ENCODE measurements at places on chromosomes 2 and 18.

- DNase-seq, result no peak
Observed at GRCh38 chr2:209472112-209472832, 48.4 kb downstream of the MAP2 start.

DNA sequence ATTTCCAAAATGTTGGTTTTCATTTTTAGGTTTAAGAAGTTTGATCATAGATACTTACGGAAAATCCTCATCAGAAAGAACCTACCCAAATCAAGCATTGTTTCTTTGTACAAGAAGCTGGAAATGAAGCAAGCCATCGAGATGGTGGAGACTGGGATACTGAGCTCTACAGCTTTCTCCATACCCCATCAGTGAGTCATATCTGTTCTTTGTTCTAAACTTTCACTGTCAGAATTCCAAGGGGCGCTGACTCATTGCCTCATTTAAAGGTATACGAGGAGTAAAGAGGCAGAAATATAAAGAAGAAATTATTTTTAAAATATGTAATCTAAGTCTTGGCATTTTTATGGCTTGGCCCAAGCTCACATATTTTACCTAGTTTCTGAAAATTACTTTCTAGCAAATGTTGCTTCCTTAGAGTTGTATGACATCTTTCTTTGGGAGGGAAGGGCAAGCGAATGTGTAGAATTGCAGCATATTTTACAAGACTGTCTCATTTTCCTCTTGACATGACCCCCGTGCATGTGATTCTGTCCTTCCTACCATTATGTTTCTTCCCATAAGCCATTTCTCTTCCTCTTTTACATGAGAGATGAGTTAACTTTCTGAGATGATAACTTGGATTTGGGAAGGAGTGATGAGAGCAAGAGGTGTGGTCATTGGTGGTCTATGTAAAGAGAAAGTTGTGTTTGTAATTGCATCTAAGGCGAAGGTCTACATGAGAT, 41.2 kb downstream of the SLC9A4 start:
- no peak for DNase-seq

DNA sequence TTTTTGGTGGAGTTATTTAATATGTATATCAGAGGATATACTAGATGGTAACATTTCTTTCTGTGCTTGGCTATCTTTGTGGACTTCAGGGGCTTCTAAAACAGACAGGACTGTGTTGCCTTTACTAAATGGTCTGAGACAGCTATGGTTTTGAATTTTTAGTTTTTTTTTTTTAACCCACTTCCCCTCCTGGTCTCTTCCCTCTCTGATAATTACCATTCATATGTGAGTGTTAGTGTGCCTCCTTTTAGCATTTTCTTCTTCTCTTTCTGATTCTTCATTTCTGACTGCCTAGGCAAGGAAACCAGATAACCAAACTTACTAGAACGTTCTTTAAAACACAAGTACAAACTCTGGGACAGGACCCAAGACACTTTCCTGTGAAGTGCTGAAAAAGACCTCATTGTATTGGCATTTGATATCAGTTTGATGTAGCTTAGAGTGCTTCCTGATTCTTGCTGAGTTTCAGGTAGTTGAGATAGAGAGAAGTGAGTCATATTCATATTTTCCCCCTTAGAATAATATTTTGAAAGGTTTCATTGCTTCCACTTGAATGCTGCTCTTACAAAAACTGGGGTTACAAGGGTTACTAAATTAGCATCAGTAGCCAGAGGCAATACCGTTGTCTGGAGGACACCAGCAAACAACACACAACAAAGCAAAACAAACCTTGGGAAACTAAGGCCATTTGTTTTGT, 52.7 kb downstream of the SMAD4 start:
- DNase-seq, result no peak

GRCh38 chr2:609881-610280, 67.3 kb downstream of the TMEM18 start:
- DNase-seq, result no peak

DNA sequence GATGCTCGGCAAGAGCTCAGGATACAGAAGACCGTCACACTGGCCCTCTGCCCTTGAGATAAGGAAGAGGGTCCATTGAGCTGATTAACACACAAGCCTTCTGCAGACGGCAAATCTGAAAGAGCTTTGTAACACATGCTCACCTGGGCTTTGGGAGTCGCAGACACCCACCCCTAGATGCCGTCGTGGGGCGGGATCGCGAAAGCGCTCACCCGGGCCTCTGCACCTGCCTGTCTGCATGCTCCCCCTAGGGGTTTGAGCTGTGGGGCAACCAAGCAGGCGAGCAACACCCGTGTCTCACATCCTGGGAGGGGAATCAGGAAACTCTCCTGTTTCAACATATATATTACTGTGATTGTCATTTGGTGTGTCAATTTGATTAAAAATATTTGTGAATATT, 99.8 kb upstream of the KCNH7 start:
- no peak for DNase-seq

GRCh38 chr2:214127571-214127970, 283.3 kb upstream of the VWC2L start:
- no peak for DNase-seq

- no peak for DNase-seq
Observed at GRCh38 chr18:2466978-2467377, 104.3 kb downstream of the METTL4 start.

GRCh38 chr2:241865957-241866789, 3.4 kb upstream of the RTP5 start:
- DNase-seq, result peak; percentile 52

- DNase-seq, result no peak
Observed at GRCh38 chr18:4906856-4907255, 290.2 kb downstream of the AKAIN1 start.

DNA sequence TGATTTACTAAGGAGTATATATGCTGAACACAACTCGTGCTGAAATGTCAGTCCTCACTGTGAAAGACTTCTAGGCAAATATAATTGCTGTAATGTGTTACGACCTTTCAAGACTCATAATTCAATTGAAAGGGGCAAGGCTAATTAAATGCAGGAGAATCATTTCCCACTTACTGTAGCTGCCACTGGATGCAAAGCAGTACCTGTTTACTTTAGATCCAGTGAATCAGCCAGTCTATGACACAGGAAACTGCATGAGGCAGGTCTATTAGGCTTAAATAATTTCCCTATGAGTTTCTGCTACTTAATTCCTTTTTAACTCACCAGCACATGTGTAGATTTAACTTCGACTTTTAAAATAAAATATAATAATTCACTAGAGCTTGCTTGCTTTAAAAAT, 125.6 kb downstream of the CTNNA2 start:
- no peak for DNase-seq

DNA sequence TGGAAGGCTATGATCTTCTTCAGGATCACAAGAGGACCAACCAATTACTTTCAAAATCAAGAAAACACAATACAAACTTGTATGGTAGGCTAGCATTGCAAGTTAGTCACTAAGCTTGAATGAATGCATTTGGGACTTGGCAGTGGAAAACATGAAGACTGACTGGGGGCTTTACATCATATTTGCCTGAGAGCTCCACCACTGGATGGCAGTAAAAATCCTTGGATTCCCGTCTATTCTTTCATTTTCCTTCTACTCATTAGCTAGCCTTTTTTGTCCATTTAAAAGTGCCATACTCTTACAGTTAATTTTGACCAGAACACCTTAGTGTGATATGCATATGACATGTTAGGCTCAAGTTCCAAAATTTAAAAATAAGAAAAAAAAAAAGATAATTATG, 63.5 kb upstream of the RASGRP3 start:
- no peak for DNase-seq

DNA sequence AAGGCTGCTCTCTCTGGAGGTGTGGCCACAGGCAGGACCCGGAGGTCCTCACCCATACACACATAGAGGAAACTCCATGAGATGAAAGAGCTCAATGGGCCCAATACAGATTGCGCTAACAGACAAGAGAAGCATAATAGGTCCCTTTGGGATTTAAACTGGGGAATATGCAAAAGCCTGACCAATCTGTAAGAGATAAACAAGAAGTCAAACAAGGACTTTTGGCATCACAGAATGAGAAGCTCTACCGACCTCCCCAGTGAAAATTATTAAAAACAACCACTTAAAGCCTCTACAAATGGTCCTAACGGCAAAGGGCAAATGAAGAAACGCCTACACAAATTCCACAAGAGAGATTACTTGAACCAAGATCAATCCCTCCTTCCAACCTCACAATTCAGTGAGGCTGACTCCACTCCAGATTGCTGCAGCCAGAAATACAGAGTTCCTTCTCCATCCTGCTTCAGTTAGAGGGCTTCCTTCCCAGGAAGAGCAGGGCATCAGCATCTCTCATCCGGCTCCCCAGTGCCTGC, 10.8 kb downstream of the IWS1 start:
- no peak for DNase-seq

DNA sequence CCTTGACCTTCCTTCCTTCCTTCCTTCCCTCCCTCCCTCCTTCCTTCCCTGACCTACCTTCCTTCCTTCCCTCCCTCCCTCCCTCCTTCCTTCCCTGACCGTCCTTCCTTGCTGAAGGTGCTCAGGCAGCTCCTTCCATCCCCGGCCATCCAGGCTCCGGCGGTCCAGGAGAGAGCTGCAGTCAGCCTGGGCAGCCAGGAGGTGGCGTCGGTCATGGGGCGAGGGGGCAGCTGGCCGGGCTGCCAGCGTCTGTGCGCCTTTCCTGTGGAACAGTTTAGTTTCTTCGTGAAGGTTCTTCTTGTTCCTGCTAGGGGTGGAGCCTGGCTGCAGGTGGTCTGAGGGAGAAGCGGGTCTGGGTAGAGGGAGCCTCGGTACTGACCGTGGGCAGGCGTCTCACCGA, 15.7 kb downstream of the GPR35 start:
- peak; percentile 51 for DNase-seq

- DNase-seq, result no peak
Observed at GRCh38 chr2:11953258-11953657, 206.8 kb downstream of the LPIN1 start.

GRCh38 chr18:10081492-10081891, 167.7 kb downstream of the VAPA start:
- no peak for DNase-seq

GRCh38 chr18:50097702-50098101, 97.2 kb downstream of the MYO5B start:
- DNase-seq, result no peak

GRCh38 chr2:204863336-204863735, 318.1 kb downstream of the PARD3B start:
- no peak for DNase-seq

GRCh38 chr18:7133181-7133580, 15.6 kb upstream of the LAMA1 start:
- no peak for DNase-seq

GRCh38 chr2:56267415-56267788, 83.6 kb downstream of the CCDC85A start:
- DNase-seq, result no peak

DNA sequence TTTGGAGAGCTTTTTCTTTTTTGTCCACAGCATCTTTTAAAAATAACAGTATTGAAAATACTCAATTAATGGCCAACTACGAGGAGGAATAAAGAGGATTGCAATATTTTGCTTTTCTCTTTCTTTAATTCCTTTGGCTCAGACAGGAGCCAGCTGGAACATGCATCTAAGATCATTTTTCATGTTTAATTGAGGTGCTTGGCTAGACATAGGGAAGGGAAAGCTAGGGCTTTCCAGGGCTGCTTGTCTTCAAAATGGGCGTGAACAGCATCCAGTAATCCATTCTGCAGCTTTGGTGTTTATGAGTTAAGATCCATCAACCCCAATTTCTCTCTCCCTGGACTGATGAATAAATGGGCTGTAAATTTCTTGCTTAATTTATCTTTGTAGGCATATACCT, 323.0 kb downstream of the PTPRM start:
- DNase-seq, result no peak

- no peak for DNase-seq
Observed at GRCh38 chr2:39530411-39530866, 93.4 kb upstream of the MAP4K3 start.

GRCh38 chr2:9336241-9336575, 87.1 kb downstream of the ITGB1BP1 start:
- DNase-seq, result peak; percentile 10

DNA sequence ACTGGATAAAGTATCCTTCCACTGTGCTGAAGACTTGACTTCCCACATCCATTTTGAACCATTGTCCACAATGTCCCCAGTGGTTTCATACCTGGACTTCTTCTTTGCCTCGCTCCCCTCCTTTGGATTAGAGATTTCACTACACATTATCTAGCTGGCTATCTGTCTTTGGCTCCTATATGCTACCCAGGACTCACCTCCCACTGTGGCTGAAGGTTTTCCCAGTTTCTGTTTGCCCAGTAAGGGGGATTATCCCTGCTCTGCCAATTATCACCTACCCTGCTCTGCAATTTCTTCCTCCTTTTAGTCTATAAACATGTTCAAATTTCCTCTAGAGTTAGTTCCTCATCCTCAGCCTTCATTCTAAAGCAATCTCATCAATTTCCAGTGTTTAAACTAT, 9.1 kb downstream of the NDUFS1 start:
- DNase-seq, result no peak

DNA sequence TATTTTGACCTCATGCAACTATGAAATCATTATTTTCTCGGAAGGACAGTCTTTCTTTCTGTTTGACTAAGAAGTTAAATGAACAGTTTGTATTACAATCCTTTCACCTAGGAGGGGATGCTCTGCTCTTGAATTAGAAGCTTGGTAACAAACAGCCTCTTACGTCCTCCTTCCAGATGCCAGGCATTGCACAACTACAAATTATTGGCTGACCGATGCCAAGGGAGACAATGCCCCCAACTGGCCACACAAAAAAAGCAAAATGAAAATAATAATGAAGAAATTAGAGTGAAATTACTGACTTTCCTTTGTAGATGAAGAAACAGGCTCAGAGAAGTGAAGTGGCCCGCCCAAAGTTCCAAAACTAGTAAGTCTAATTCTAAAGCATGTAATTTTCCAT, 177.9 kb downstream of the CYRIA start:
- DNase-seq, result no peak

DNA sequence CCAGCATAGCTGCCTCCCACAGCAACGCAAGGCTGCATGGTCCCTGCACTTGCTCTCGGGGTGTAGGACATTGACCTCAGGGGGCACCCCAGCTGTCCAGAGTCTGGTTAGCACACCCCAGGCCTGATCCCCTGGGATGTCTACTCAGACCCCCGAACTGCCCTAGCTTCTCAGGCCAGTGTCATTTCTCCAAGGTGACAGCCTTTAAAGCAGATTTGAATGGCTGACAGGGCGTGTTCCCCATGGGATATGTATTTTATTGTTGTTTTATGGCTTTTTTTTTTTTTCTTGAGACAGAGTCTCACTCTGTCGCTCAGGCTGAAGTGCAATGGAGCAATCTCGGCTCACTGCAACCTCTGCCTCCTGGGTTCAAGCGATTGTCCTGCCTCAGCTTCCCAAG, 40.8 kb upstream of the PTMA start:
- no peak for DNase-seq

GRCh38 chr2:167190053-167190452, 301.8 kb downstream of the XIRP2 start:
- no peak for DNase-seq

Measured in activated naive CD8-positive, alpha-beta T cell treated with anti-CD3 and anti-CD28 coated beads for 36 hours (primary cell).